ENCODE measurements at places on chromosomes 7 and 10.

- no peak for DNase-seq
These were observed 140.9 kb downstream of the ABCA13 start for GRCh38 chr7:48312151-48312550.

DNA sequence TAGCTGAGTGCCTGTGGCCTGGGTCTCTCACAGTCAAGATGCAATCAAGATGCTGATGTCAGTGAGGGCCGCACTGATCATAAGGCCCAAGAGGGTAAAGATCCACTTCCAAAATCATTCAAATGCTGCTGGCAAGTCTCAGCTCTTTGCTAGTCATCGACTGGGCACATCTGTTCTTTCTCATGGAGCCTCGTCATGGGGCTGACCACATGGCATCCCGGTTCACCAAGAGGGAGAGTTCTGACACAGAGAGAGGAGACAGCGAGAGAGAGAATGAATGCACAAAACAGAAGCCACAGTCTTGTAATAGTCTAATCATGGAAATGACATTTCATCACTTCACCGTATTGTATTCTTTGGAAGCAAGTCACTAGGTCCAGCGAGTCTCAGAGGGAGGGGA lies 1067.5 kb upstream of the C7orf33 start:
- no peak for DNase-seq

DNA sequence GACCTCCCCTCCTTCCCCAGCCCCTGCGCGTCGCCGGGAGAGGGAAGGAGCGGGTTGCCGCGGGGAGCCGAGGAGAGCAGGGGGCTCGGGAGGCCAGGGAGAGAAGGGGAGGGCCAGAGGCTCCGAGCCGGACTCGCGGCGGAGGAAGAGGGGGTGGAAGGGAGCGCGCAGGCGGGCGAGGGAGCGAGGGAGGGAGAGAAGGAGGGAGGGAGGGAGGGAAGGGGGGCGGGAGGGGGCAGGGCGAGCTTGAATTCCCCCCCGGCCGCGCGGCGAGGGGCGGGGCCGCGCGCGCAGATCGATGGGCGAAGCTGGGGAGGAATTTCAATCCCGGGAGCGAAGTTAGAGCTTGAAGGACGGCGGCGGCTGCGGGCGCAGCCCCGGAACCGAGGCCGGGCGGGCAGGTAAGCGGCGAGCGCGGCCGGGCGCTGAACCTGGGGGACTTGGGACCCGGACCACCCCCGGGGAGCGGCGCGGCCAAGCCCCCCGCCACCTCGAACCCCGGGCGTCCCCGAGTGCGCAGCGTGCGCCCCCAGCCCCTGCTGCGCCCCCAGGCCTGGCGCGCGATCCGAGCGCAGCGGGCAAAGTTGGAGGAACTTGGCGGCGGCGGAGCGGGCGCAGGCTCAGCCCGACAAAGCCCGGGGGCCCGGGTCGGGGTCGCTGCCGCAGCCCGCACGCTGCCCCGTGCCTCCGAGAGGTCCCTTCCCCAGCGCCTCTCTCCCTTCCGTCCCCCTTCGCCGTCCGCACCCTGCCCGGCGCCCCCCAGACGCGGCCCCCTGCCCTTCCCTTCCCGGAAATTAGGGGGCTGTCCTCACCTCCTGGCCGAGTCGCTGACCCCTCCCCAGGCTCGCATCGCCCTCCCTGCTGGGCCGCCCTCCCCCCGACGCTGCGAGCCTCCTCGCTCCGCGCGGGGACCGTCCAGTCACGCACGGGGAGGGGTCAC lies at the start of gene ELFN1:
Gene ELFN1 (plus strand): TSS at position 324 of the 940 bp plus-strand sequence. CDS start 74,320 bp downstream, outside the sequence.
- DNase-seq = no peak

DNA sequence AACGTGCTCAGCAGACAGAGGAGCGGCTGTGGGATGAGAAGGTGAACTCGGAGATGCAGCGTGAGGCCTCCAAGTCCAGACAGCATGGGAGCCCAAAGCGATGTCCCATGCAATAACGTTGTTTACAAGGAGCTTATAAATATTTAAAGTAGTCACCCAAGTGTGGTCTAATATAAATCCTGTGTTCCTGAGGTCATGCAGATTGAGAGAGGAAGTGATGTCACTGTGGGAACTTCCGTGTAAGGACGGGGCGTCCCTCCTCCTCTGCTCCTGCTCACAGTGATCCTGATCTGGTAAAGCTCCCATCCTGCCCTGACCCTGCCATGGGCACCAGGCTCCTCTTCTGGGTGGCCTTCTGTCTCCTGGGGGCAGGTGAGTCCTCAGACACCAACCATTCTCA lies 94.7 kb upstream of the PRSS58 start:
- no peak for DNase-seq

- no peak for DNase-seq
These were observed 53.2 kb downstream of the NPY start for GRCh38 chr7:24337180-24337579.

- no peak for DNase-seq
These were observed 88.6 kb downstream of the LYZL1 start for GRCh38 chr10:29377333-29377961.

- no peak for DNase-seq
These were observed 17.5 kb downstream of the HGF start for GRCh38 chr7:81752318-81752714.

- no peak for DNase-seq
These were observed 103.1 kb upstream of the PARD3 start for GRCh38 chr10:34918060-34918775.

DNA sequence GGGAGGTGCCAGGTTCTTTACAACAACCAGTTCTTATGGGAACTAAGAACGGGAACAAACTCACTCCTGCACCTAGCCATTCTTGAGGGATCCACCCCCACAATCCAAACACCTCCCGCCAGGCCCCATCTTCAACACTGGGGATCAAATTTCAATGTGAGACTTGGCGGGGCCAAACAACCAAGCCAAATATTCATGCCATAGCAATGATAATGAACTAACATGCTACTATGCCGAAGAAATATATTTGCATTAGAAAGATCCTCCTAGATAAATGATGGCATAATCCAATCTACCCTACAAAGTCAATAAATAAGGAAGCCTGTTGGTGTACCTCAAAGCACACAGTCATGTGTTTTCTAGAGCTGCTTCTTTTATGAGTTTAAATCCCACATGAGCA lies 57.6 kb downstream of the CCDC71L start:
- DNase-seq = no peak

DNA sequence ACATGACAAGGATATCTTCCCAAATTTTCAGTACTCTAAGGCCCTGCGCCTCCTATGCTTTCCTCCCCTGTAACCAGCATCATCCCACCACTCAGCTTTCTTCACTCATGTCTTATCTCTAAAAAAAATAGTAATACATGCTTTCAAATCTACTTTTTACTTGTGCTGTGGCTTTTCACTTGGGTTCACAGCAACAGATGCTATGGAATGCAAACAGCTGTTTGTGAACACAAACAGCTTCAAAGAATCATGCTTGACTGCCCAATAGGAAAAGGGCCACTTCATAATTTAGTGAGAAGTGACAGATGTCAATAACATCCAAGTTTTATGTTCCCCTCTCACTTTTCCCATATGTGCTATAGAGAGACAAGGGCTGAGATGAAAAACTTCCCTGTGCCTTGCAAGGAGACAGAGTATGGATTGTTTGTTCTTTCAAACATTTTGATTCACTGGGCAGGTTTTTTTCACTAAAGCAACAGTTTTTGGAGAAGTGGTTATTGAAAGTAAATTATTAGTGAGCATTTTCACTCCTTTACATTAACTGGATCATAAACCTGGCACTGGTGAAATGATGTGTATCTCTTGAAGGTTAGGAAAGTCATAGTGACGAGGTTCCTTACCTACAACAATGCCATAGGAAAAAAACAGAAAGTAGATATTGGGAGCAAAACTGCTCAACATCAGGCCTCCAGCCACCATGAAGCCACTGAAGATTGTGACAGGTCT lies 37.3 kb downstream of the SLC16A9 start:
- DNase-seq = no peak

DNA sequence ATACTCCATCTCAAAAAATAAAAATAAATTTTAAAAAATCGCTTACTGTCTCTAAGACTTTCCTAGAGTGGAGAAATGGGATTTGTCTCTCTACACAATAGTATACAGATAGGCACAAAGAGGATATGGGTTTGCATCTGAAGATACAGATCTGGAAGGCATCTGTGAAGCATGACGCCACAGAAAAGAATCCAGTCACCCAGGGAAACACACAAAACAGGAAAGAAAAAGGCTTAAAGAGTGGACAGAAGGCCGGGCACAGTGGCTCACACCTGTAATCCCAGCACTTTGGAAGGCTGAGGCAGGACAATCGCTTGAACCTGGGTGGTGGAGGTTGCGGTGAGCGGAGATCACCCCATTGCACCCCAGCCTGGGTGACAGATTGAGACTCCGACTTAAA lies 61.3 kb downstream of the SKIDA1 start:
- no peak for DNase-seq

DNA sequence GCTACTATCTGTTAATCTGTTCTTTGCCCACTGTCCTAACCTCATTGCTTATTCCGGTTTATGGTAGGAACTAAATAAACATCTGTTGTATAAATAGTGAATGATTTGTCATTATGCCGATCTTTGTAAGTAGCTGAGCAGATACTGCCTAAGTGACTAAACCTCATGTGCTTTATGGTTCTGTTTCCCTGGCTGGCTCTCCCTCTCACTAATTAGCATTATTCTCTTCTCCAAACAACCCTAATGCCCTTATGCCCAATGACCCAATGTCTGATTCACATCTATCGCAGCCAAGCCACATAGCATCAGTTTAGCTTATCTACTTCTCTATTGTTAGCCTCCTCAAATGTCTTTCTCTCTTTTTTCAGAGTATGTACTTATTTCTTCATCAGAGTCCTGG lies 462.3 kb upstream of the POT1 start:
- peak; percentile 81 for DNase-seq

DNA sequence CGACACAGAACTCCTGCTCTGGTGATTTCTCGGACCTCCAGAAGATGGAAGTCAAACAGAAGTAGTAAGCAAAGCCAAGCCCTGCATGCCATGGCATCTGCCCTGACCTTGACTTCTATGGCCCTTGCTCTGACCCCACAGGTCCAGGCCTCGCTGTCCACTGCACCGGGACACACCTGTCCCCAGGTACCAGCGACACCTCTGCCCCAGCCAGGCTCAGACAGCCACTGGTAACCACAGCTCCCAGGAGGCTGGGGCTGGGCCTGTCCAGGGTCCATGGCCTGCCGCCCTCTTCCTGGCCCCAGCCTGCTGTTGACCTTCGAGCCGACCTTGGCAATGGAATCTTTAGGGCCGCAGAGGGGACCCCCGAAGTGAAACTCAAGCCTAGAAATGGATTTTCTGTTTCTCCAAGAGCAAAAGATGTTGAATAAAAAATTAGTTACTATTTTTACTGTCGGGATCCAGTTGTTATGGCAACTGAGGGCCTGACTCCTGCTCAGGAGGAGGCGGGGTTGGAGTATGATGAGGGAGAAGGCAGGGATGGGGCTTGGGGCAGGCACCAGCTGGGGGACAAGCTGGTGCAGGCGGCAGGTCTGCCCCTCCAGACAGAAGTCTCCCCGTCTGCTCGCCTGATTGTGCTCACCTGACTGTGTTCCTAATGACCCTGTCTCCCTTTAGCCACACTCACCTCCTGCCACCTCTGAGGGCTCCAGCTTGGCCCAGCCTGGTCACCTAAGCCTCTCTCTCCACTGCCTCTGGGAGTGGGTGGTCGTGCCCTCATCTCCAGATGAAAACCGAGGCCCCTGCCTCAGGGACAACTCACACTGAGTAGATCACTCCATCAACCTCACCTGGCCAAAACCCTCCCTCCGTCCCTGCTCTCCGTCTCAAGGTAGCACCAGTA lies 4.1 kb upstream of the MMD2 start:
- no peak for DNase-seq

DNA sequence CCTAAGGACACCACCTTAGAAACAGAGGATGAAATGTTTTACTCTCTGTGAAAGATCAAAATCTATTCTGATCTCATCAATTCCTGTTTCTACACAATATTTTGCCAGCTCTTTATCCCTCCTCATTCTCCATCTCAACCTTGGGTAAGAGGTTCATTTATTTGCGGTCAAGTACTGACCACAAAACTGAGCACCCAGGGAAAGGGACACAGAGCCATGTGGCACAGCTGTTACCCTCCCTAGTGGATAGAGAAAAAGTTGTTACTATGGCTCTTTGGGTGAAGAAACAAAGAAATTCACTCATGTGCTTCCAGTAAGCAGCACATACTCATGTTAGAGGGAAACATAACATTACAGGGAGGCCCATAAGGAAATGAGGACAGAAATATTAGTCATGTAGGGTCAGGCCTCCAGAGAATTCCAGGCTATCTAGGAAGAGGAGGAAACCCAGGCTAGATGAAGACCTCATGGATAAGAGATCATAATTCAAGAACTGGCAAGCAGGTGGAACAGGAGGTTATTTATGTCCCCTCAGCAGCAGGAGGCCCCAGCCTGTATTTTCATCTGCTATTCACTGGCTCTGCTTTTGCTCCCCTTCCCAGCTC lies 114.5 kb downstream of the ATE1 start:
- no peak for DNase-seq

- DNase-seq = no peak
These were observed 176.5 kb downstream of the TNS3 start for GRCh38 chr7:47405286-47405904.

All from retinal pigment epithelial cell (primary cell).